ENCODE measurements at places on chromosomes 12 and 14.

DNA sequence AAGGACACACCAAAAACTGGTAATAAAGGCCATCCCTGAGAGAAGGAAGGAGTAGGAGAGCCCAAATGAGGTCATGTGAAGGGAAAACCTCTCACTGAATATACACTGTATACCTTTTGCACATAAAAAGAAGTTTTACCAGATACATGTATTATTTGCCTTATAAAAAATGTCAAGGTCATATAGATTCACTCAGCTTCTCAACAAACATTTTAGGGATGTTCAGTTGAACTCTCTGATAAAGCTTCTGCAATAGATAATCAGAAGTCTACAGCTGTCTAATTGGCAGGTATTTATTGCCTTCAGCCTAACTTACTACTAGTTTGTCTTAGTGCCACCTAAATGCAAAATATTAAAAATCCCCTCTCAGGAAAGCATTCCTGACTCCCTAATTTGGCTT lies 8.7 kb downstream of the SLC11A2 start:
- no peak for DNase-seq

GRCh38 chr14:25042362-25043299 lies 7.3 kb downstream of the STXBP6 start:
- no peak for DNase-seq

DNA sequence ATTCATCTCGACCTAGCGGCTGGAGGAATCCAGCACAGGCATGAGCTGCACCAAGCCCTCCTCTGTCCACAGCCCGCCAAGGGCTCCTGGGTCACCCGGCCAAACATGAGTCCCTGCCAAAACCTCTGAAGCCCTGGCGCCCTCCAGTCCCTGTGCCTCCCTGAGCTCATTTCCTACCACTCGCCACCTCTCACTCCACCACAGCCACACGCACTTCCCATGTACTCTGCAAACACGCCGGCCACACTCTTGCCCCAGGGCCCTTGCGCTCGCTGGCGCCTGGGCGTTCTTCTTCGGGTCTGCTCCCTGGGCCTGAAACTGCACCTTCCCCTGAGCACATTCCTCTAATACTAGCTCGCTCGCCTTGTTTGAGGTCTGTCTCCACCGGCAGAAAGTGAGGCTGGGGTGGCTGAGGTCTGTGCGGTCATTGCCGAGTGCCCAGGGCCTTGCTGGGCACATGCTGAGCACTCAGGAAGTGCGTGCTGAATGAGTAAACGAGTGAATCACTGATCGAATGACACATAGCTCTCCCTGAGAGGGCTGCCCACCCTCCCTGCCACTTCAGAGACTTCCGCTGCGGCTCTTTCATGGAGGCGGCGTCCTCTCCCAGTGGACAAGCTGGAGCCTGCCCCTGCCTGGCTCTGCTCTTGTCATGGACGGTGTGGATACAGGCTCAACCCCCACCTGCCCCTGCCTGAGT lies 33.7 kb upstream of the DLK1 start:
- DNase-seq, result no peak

DNA sequence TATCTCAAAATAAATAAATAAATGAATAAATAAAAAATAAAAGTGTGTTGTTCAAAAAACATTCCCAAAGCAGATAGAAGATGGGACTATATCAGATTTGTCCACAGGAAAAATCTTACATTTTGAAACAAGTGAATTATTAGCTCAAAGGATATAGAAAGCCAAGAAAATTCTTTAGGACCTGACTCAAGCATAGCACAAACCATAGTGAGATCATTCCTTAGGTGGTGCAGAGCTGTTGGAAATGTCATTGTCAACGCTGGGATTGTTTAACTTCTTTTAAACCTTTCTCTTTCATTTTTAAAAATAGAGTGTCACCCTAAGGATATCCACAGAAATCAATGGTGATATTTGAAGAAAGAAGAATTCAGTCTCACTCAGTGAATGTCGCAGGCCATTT lies 43.5 kb downstream of the DRAM1 start:
- DNase-seq, result no peak

- no peak for DNase-seq
These were observed 20.3 kb upstream of the CLEC4E start for GRCh38 chr12:8561011-8561410.

DNA sequence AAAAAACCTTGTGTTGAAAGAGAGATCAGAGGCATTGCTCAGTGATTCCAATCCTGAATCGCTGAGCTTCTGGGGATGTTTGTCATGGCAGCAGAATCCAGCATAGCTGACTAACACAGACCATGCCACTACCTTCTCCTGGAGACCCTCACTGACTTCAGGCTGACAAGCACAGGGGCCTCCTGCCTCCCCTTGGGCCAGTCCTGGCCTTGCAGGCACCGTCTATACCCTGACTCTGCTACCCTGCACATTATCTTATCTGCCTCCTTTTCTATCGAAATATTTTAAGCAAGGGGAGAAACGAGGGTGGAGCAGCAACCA lies 139.8 kb downstream of the KIF26A start:
- no peak for DNase-seq

DNA sequence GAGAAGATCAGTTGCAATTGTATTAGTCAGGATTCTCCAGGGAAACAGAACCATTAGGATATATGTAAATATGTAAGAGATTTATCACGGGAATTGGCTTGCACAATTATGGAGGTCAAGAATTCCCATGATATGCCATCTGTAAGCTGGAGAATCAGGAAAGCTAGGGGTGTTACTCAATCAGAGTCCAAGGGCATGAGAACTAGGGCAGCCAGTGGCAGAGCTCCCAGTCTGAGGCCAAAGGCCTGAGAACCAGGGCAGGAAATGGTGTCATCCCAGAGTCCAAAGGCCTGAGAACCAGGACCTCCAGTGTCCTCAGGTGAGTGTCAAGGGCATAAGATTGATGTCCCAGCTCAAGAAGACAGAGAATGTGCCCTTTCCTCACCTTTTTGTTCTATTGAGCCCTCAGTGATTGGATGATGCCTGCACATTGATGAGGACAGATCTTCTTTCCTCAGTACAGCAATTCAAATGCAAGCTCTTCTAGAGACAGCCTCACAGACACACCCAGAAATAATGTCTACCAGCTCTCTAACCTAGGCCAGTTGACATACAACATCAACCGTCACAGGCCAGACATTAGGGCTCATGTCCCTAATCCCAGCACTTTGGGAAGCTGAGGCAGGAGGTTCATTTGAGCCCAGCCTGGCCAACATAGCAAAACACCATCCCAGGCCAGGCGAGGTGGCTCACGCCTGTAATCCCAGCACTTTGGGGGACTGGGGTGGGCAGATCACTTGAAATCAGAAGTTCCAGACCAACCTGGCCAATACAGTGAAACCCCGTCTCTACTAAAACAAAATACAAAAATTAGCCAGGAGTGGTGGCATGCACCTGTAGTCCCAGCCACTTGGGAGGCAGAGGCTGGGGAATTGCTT lies 34.9 kb upstream of the ZNF740 start:
- no peak for DNase-seq

DNA sequence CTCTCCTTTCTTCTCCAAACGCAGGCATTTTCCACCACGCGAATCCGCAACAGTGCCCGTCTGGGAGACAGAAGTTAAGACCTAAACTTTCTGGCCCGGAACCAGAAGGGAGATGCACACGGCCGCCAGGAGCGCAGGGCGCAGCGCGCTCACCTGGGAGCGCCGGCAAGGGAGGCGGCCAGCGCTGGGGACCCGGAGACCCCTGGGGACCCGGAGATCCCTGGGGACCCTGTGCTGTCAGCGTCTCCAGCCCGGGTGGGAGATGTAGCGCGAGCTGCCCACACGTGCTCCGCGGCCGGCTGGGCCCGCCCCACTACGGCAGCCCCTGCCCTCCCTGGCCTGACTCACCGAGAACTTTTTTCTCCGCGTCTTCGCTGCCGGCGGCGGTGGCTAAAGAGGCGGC lies 620 bp downstream of the YBX3 start:
- peak; percentile 26 for DNase-seq

- peak; percentile 14 for DNase-seq
These were observed 612 bp downstream of the PHC1 start for GRCh38 chr12:8914716-8915526.

DNA sequence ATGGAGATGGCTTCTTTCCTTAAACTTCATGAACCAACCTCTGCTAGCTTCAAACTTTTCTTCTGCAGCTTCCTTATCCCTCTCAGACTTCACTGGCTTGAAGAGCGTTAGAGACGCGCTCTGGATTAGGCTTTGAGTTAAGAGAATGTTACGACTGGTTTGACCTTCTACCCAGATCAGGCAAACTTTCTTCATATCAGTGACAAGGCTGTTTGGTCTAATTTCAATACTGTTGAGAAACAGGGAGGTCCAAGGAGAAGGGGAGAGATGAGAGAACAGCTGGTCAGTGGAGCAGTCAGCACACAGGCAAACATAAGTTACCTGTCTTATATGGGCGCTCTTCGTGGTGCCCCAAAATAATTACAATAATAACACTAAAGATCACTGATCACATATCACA lies 14.9 kb downstream of the SCAF11 start:
- no peak for DNase-seq
